Hematopoietic multipotent progenitor cell treated with erythropoietin and hydrocortisone succinate and interleukin-3 and kit ligand, for 8 days (in vitro differentiated cells): ENCODE measurements at places on chromosomes 3 and 15.

GRCh38 chr15:61327019-61327631 is 98.0 kb upstream of the RORA start:
- no peak for DNase-seq

DNA sequence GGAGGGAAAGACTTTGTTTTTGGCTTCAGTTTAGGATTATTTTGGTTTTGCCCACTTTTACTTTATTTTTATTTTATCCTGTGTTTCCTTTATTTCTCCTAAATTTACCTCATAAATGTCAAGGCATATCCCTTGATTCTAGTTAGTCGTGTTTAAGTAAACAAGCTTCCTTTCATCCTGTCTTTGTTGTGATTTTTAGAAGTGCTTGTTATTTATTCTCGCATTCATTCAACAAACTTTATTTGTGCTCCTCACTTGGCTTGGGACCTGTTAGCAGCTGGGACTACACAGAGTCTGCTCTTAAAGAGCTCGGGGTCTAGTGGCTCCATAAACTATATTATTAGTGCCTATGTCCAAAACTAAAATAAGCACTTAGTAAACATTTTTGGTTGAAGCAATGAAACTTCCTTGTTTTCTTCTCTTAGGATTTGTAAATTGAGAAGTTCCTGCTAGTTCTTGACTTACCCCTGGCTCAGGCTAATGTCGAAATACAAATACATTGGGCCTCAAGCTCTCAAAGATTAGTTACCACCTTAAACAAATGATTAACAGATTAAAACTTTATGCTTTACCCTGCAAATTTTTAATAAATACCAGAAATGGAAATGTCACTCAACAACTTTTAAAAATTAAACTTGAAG is 19.0 kb upstream of the DMXL2 start:
- DNase-seq = no peak

GRCh38 chr3:130687327-130687726 is 59.3 kb downstream of the PIK3R4 start:
- no peak for DNase-seq

GRCh38 chr3:107953722-107954121 is 137.1 kb downstream of the CD47 start:
- peak; percentile 56 for DNase-seq

DNA sequence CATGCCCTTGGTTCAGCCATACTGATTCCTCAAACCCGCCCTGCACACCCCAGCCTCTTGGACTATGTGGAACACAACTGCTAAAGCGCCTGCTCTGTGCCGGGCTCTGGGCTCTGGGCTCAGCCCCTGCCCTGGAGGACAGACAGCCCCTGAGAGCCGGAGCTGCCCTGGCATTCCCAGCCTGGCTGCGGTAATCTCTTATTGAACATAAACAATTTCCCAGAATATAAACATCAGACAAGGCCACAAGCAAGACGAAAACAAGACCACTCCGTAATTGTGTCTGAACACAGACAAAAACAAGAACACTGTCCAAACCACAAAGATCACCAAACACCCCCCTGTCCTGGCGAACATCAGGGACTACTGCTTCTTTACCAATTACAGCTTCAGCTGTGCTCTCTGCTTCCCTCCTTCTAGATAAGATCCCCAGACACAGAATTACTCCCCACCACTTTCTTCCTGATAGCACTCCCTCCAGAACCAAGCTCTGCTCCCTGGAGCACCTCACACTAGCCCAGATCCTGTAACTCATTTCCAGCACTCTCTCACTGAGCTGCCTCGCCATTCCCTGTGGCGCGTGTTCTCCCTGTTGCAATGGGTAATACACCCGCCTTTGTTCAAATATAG is 57.1 kb upstream of the TLE3 start:
- no peak for DNase-seq

DNA sequence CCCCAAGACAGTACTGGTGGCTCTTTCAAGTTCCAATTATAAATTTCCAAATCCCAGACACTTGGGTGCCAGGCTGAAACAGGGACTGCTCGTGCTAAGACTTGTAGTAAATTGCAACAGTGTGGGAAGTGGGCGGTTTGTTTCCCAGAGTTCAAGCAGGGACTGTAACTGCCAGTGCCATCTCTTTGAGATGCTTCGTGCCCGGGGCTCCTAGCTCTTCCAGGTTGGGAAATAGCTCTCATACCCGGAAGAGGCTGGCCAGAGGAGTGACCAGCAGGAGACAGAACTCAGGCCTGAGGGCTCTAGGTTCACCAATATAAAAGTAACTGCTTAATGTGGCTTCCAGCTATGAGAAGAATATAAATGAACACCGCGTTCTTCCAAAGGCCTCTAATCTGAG is 54.0 kb upstream of the NEO1 start:
- DNase-seq = no peak

DNA sequence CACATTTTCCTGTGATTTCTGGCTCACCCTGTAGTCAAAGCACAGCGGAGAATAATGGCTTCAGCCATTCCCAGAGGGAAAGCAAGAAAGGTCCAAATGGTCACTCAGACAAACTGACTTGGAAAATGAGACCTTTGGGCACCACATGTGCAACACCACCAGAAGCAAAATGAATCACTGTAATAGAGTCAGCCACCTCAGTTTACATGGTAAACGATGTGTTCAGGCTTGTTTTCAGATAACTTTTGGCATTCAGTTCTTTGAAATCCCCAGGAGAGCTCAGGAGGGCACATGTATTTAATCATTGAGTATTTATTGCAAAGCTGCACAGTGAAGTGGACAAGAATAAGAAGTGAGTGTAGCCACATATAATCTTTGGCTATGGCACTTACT is 38.4 kb upstream of the ALCAM start:
- no peak for DNase-seq

DNA sequence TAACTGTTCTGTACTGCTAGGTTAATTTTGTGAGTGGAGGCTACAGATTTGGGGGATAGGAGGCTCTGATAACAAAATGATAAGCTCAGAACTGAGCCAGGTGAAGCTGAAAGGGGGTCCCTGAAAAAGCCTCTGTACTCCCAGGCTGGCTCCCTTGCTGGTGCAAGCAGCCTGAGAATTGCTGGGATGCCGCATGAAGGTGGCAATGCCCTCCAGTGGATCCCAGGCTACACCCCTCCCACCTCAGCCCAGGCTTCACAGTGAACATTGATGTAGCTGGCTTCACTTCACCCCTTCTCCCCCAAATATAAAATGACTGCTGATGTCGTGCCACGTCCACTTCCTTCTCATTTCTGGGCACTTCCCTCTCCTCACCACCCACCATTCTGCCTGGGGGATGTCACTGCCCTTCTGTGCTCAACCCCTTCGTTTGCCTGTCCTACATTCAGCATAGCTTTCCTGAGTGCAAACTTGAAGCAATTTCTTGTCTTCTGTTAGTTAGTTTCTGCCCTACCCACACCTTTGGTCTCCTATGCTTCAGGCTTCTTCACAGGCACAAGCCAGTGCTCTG is 9.7 kb upstream of the ARHGEF26 start:
- DNase-seq = no peak

GRCh38 chr3:117811786-117812185 is 1102.2 kb downstream of the TUSC7 start:
- no peak for DNase-seq

DNA sequence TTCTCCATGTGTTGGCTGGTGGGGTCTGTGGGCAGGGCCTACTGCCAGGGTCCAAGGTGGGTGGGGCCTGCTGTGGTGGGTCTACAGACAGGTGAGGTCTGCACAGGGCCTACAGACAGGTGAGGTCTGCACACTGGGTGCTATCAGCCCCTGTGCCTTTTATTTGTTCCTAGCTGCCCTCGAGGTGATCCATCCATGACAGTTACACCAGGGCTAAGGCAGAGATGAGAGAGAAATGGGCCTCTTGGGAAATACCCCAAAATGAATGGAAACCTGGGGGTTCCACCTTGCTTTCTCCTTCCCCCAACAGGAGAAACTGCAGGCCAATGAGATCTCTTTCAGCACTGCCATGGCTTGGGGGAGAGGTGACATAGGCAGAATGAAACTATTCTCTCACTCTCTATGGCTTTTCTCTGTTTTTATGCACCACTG is 36.4 kb downstream of the CFAP100 start:
- no peak for DNase-seq

DNA sequence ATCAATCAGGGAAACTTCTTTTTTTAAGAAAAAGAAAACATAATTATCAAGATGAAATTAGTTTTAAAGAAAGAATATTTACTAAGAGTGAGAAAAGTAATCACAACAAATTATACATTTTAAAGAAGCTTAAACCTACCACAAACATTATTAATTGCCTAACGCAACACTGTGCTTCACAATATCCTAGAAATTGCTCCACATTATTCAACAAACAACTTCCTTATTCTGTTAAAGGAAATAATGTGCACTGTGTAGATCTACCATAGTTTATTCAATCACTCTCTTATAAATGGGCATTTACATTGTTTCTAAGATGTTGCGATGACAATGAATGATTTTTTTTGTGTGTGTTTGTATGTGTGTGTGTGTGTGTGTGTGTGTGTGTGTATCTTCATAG is 525.9 kb upstream of the KCNMB2 start:
- DNase-seq = no peak

GRCh38 chr3:196894557-196895295 is 27.0 kb downstream of the SENP5 start:
- DNase-seq = no peak

- DNase-seq = no peak
Measured at GRCh38 chr3:58391156-58391865, 42.3 kb downstream of the PDHB start.

- DNase-seq = no peak
Measured at GRCh38 chr3:60669636-60670035, 581.6 kb downstream of the FHIT start.

GRCh38 chr3:56693750-56694149 is 10.7 kb upstream of the TASOR start:
- DNase-seq = no peak

- DNase-seq = no peak
Measured at GRCh38 chr3:167731393-167731792, 3.3 kb downstream of the PDCD10 start.

- no peak for DNase-seq
Measured at GRCh38 chr3:174233511-174233910, 625.6 kb upstream of the NAALADL2 start.

DNA sequence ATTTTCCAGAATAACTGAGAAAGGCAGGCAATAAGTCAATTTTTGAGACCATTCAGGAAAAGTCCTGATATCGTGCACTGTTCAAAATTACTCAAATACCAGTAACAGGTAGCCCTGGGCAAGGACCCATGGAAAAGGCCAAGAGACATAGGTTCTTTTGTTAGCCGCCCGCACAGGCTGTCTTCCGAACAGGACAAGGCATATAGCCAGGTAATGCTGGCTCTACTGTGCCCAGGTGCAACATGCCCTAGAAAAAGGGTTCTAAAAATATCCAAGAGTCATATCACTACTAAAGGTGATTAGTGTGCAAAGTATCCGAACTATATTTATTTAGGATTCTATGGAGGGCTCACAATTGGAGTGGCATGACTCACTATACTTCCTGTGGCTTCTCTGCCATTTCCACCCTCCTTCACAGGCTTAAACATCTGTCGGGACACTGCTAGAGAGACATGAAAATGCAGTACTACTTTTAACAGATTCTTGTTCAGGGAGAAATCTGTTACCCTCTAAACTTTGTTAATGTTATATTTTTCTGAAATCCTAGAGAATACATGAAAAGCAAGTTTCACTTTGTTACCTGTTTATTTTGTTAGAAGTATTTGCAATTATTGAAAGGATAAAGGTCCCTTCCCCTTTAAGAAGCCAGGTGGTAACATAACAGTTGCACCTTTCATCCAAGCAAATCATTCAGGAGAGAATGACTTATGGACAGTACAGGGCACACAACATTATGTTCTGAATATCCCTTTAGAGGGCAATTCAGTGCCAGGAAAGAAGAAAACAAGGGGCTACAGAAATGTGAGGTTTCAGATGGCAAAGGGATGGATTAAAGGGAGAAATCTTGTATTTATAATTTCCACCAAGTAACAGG is 293.3 kb upstream of the THBS1 start:
- no peak for DNase-seq

DNA sequence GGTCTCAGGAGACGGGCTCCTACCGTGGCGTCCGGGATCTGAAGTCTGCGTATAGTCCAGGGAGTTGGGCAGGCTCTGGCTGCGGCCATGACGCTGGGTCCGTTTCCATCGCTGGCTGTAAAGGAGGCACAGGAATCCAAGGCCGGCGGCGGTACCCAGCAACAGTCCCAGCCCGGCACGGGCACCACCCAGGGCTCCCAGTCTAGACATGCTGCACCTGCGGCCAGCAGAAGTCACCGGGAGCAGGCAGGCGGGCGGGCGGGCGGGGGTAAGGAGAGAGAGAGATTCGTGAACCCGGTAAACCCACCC is 526 bp downstream of the RMDN3 start:
- peak; percentile 17 for DNase-seq

DNA sequence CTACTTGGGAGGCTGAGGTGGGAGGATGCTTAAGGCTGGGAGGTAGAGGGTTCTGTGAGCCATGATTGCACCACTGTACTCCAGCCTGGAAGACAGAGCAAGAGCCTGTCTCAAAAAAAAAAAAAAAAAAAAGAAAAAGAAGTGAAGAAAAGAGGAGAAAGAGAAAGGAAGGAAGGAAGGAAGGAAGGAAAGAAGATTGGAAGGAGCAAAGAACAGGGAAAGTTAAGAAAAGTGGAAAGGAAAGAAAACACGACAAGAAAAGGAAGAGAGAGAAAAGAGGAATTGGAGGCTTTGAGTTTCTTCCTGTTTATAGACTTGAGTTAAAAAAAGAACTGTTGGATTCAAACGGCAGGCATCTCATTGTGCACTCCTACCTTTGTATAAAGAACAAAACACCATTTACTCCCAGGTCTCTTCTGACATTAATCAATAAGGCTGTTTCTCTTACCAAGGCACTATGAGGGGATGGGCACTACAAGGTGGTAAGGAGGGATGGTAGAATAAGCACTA is 73.5 kb downstream of the EDEM1 start:
- DNase-seq = no peak

DNA sequence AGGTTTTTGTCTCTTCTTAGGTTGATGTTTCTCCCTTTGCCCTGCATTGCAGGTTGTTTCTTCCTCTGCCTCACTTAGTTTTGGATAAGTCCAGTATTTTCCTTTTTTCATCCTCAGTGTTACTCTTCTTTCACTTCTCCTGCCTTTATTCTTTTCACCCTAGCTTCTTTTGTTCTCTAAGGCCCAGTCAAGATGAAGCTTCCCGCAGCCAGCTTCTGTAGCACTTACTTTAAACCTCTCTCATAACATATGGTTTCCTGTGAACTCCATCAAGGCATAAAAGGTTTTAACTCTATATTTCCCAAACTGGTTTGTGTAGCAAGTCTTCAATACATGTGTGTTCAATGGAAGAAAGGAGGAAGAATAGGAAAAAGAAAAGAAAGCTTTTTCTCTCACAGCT is 54.1 kb downstream of the TP63 start:
- DNase-seq = no peak

GRCh38 chr15:92494806-92495336 is 101.2 kb downstream of the ST8SIA2 start:
- DNase-seq = no peak

- no peak for DNase-seq
Measured at GRCh38 chr15:71091601-71092000, 23.7 kb upstream of the THSD4 start.

GRCh38 chr15:90706394-90707327 is 10.5 kb upstream of the BLM start:
- DNase-seq = no peak

GRCh38 chr15:56783156-56783856 is 50.0 kb upstream of the ZNF280D start:
- no peak for DNase-seq

GRCh38 chr3:53035825-53036619 is 9.9 kb downstream of the SFMBT1 start:
- DNase-seq = no peak
